ENCODE measurements at places on chromosomes 3 and 15. TPM values are rescaled to one million over a fixed set of nuclear protein-coding genes. Genes with fewer than 3 reads are reported as not detected.

Gene TLE3
- total RNA-seq, result 64.2 TPM

Gene NME9
- total RNA-seq, result not detected

Gene PFKFB4
- 94.0 TPM for total RNA-seq

Gene PLCL2
- 19.4 TPM for total RNA-seq

Gene ARNT2
- total RNA-seq, result 0.34 TPM

DNA sequence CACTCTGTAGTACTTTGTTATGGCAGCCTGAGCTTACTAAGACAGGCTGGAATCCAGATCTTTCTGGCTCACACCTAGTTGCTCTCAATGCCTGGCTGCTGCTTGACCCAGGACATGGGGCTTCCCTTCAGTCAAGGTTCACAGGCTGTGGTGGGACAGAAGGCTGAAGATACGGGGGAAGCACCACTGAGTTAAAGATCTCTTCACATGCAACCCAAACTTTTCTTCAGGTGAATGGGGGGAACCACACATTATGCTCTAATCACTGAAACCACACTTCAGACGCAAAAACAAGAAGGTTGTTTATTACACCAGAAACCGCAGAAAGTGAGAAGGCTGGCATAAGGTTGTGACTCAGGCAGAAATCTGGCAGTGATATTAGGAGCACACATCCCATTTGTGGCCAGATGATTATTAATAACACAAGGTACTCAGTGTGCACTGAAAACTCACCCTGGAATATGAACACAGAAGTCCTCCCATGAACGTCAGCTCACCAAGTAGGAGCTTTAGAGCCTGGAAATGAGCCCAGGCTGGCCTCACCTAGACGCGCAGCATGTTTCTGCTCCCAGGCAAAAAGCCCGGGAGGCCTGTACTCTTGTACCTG is 230.5 kb upstream of the CHRNA7 start:
- H3K27me3 ChIP-seq, result peaks cover 2% of the 10 kb centered on the region
- H3K4me1 ChIP-seq, result no peaks in the 10 kb centered on the region
- no peaks in the 10 kb centered on the region for H3K36me3 ChIP-seq
- no peak overlapping the region for H3K4me3 ChIP-seq
- H3K27ac ChIP-seq, result no peak overlapping the region
- no peak for DNase-seq

DNA sequence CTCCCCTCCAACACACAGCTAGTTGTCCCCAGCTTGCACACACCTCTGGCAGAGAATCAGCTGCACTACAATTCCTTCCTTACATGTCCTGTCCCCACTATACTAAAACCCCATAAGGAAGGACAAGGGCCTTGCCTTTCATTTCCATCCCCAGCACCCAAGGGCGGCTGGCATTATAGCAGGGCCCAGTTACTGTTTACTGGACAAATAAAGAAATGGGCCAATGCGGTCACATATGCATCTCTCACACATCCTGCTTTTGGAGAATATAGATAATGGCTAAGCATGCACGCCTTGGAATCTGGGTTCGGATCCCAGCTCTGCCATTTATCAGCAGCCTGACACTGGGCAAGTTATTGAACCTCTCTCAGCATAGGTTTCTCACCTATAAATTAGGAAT is 99.1 kb downstream of the DAPK2 start:
- H3K4me3 ChIP-seq, result no peak overlapping the region
- peaks cover 5% of the 10 kb centered on the region for H3K4me1 ChIP-seq
- H3K27ac ChIP-seq, result no peak overlapping the region
- DNase-seq, result no peak
- H3K27me3 ChIP-seq, result no peaks in the 10 kb centered on the region

- no peaks in the 10 kb centered on the region for H3K4me1 ChIP-seq
- H3K36me3 ChIP-seq, result no peaks in the 10 kb centered on the region
- no peak for DNase-seq
- no peak overlapping the region for H3K4me3 ChIP-seq
These were observed 84.5 kb downstream of the COL6A6 start for GRCh38 chr3:130601442-130601971.

All from activated CD8-positive, alpha-beta T cell treated with anti-CD3 and anti-CD28 coated beads for 36 hours (primary cell).